Heart left ventricle (tissue), 16 donors: ENCODE measurements at places on chromosomes 7 and 10. TPM values are rescaled to one million over a fixed set of nuclear protein-coding genes. Genes with fewer than 3 reads are reported as not detected.

The UPK3B gene
- total RNA-seq: not detected

The FAM13C gene
- total RNA-seq: 3.6 TPM

The SNX10 gene
- 22.1 TPM for total RNA-seq

The GJD4 gene
- total RNA-seq: not detected

The VAX1 gene
- total RNA-seq: not detected

DNA sequence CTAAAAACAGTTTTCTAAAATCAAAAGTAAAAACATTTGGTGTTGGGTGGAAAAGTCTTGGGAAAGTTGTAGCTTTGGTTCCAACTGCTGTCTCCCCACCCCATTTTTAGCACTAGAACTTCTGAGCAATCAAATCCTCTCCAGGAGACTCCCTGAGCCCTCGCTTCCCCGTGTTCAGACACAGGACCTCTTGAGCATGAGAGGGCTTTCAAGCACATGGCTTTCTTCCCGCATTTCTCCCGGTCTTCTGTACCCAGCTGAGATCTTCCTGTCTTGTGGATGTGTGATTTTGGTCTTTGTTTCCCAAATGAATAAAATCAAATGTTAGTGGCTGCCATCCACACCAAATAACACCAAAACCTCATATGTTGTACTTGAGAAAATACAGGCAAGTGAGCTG is 5.0 kb downstream of the CXCL12 start:
- no peak overlapping the region for H3K4me3 ChIP-seq
- peaks cover 60% of the 10 kb centered on the region for H3K36me3 ChIP-seq
- peaks cover 39% of the 10 kb centered on the region for H3K4me1 ChIP-seq
- H3K27ac ChIP-seq: no peak overlapping the region
- no peak for DNase-seq

- H3K36me3 ChIP-seq: no peaks in the 10 kb centered on the region
- H3K27ac ChIP-seq: no peak overlapping the region
- peaks cover 38% of the 10 kb centered on the region for H3K4me1 ChIP-seq
- no peak overlapping the region for H3K4me3 ChIP-seq
- no peak for DNase-seq
- H3K27me3 ChIP-seq: no peaks in the 10 kb centered on the region
Observed at GRCh38 chr10:3832022-3832786, 47.2 kb upstream of the KLF6 start.

- no peaks in the 10 kb centered on the region for H3K27me3 ChIP-seq
- H3K4me1 ChIP-seq: no peaks in the 10 kb centered on the region
- no peak overlapping the region for H3K4me3 ChIP-seq
- no peak overlapping the region for H3K27ac ChIP-seq
- H3K36me3 ChIP-seq: peaks cover 83% of the 10 kb centered on the region
Observed at GRCh38 chr7:75559355-75559975, 67.3 kb downstream of the SPDYE5 start.

DNA sequence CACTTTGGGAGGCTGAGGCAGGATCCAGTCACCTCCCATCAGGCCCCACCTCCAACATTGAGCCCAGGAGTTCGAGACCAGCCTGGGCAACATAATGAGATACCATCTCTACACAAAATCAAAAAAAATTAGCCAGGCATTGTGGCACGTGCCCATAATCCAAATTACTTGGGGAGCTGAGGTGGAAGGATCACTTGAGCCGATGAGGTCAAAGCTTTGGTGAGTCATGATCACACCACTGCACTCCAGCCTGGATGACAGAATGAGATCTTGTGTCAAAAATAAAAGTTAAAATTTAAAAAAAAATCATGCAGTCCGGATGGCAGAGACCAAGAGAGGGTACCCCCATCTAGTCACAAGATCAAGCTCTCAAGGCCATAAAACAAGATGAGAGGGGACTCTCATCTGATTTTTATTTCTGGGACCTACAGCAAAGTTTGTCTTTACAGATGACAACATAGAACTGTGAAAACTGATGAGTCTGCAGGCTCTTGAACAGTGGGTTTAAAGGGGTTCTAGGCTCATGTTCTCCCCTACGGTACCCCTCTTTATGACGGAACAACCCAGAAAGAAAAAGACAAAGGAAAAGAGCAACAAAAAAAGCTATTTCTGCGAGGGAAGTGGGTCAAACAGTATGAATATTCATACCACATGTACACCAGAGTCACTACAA is 28.9 kb upstream of the CREB3L2 start:
- H3K4me1 ChIP-seq: no peaks in the 10 kb centered on the region
- no peak overlapping the region for H3K27ac ChIP-seq
- no peak for DNase-seq
- no peaks in the 10 kb centered on the region for H3K36me3 ChIP-seq
- peaks cover 5% of the 10 kb centered on the region for H3K27me3 ChIP-seq
